ENCODE measurements at places on chromosomes 16 and 17.

GRCh38 chr17:79835953-79836509 lies 3.2 kb downstream of the CBX4 start:
- no peak for DNase-seq

DNA sequence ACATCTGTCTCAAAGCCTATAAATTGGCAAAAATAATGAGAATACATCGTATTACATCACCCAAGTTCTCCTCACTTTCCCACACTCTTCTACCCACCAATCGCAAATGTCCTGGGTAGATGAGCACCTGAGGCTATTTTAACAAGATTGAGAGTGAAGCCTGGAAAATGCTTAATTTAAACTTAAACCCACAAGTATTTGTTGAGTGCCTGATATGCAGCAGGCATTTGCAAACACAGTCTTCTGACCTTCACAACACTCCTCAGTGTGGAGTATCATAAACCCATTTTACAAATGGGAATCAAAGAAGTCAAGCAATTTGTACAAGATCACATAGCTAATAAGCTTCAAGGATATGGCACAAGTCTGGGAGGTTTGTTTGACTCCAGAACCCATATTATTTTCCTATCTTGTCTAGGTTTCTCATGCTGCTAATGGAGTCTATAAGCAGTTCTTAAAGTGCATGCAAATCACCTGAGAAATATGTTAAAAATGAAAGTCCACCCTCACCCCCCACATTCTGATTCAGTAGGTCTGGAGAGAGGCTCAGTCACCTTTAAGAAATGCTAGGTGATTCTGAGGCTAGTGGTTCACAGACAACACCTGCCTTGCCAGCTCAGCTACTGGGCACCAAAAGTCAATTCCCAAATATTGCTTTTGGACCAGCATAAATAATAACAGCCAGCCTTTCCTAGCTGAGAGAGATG lies 34.9 kb upstream of the CCL2 start:
- DNase-seq, result no peak

GRCh38 chr17:27244491-27245223 lies 49.3 kb upstream of the WSB1 start:
- no peak for DNase-seq

- DNase-seq, result no peak
These were observed 57.8 kb downstream of the BAHCC1 start for GRCh38 chr17:81453076-81453475.

- no peak for DNase-seq
These were observed 128.2 kb upstream of the COX10 start for GRCh38 chr17:13940858-13941665.

GRCh38 chr17:7219812-7220592 lies at the start of the genes ACADVL and DLG4:
ACADVL (plus strand) TSS chr17:7219938; CDS start chr17:7219985, 47 bp downstream.
DLG4 (minus strand) TSS chr17:7219836.
- DNase-seq, result peak; percentile 84

DNA sequence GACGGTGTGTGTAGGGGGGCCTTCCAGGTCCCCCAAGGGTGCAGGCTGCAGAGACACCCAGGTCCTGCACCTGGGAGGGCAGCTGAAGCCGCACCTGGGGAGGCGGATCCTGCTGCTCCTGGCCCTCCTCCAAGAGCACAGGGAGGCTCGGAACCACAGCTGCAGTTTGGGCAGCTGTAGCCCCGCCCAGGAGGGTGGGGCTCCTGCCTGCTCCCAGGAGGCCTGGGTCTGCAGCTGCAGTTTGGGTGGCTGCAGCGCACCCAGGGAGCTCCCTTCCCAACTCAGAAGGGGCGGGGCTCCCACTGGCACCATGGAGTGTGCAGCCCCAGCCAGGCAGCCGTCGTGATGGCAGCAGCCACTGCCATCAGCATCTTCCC lies 69.4 kb upstream of the NKD1 start:
- no peak for DNase-seq

GRCh38 chr16:12144355-12144754 lies 167.8 kb downstream of the SNX29 start:
- DNase-seq, result no peak

- DNase-seq, result no peak
These were observed 107.2 kb upstream of the NETO2 start for GRCh38 chr16:47250983-47251382.

GRCh38 chr16:83023640-83024039 lies 396.9 kb downstream of the CDH13 start:
- no peak for DNase-seq

- DNase-seq, result peak; percentile 45
These were observed 27.0 kb upstream of the NTN1 start for GRCh38 chr17:8994319-8994718.

GRCh38 chr17:59254742-59255141 lies 34.4 kb downstream of the GDPD1 start:
- DNase-seq, result no peak

DNA sequence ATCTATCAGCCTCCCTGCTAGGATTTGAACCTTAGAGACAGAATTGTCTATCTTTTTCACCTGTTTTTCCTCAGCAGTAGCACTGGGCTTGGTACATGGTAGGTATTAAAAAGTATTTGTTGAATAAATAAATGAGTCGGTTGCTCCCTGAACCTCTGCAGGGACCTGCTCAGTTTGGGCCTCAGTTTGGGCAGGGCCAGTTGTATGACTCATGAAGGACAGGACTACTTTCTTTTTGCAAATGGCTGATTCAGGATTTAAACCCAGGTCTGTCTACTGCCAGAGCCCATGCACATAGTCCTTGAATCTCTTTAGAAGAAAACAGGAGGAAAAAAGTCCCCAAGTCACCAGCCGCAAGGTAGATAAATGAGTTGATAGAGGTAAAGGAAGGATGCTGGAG lies 3.1 kb downstream of the MMP2 start:
- DNase-seq, result no peak

GRCh38 chr17:70030371-70030770 lies 44.7 kb upstream of the KCNJ16 start:
- DNase-seq, result no peak

- DNase-seq, result no peak
These were observed 2.5 kb downstream of the VAMP2 start for GRCh38 chr17:8160224-8160577.

- no peak for DNase-seq
These were observed 21.7 kb upstream of the WSCD1 start for GRCh38 chr17:6048486-6048885.

DNA sequence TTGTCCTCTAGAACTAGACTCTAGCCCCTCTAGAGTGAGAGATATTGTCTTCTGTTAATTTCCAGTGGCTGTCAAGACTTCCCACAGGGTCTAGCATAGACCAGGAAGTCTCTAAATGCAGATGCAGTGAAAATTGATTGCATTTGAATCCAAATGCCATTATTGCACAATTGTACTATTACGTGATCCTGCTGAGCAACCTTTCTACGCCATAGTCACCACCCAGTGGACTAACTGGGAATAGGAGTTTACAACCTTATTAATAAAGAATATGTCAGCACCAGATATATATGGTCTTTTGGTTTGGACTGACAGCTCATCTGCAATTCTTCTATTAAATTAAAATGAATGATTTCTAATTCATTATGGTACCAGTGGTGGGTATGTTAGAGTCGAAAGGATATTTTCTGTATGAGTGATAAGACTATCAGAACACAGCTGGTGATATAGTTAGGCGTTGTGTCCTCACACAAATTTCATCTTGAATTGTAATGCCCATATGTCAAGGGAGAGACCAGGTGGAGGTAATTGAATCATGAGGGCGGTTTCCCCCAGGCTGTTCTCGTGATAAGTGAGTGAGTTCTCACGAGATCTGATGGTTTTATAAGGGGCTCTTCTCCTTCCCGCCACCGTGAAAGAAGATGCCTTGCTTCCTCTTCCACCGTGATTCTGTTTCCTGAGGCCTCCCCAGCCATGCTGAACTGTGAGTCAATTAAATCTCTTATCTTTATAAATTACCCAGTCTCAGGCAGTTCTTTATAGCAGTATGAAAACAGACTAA lies 138.9 kb upstream of the CA10 start:
- no peak for DNase-seq

DNA sequence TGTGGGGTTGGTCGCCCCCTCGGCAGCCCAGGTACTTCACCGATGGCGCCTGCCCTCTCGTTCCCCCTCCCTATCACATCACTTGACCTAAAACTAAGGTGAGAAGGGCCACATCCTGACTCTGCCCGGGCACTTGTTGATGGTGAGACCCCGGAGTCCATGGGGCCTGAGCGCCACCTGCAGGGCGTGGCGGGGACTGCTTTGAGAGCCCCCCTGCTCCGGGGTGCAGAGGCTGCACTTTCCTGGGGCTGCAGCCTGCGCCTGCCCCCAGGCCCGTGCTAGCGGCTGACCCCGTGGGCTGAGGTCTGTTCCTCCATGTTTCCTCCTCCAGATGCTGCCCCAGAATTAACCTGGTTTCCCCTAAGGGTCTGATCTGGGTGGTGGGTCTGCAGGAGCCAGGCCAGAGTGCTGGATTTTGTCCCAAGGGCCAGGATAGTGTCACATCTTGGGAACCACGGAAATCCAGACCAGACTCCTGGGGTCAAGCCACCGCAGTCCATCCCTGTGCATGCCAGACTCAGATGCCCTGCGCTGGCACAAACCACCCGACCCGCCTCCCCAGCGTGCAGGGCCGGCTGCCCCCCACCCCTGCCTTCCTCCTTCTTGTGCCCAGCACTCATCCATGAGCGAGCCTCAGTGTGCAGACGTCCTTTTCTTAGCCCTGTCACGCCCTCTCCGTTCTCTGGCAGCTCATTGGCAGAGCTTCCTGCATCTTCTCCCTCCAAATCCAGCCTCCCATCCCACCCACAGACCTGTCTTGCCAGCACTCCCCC lies 2.7 kb downstream of the NDUFAF8 start:
- DNase-seq, result peak; percentile 49

DNA sequence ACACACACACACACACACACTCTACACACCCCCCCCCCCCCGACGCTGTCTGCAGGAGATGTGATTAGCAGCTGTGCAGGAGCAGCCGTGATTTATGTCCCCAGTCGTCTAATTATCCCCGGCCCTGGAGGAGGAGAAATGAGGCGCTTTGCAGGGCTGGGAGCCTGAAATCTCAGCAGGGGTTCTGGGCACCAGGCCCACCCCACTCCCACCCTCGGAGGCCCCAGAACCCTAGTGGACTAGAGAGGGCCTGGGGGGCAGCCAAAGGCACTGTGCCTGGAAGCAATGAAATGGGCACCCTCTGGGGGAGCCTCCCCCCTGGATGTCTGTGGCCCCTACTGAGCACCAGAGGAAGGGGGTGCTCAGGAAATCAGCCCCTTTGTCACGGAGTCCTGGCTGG lies 134.2 kb upstream of the CIBAR2 start:
- DNase-seq, result no peak

- DNase-seq, result no peak
These were observed 46.0 kb upstream of the NF1 start for GRCh38 chr17:31048780-31049179.

GRCh38 chr17:50957600-50958575 lies 91.7 kb upstream of the TOB1 start:
- no peak for DNase-seq

- DNase-seq, result no peak
These were observed 36.1 kb downstream of the HIC1 start for GRCh38 chr17:2090804-2091534.

DNA sequence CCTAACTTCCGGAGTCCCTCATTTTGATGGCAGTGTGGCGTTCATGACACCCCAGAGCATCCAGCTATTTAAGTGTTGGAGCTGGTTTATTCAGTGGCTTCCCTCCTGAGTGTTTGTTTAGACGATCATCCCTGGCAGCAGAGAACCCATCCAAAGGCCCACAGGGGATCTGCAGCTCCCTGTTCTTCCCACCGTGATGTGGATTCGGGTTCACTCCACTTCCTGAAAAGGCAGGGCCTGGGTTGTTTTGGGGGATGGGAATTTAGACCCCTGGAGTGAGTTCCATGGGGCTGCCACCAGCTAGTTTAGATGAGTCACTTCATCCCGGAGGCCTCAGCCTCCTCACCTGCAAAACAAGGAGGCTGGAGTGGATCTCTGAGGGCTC lies 2.3 kb downstream of the KSR1 start:
- no peak for DNase-seq

DNA sequence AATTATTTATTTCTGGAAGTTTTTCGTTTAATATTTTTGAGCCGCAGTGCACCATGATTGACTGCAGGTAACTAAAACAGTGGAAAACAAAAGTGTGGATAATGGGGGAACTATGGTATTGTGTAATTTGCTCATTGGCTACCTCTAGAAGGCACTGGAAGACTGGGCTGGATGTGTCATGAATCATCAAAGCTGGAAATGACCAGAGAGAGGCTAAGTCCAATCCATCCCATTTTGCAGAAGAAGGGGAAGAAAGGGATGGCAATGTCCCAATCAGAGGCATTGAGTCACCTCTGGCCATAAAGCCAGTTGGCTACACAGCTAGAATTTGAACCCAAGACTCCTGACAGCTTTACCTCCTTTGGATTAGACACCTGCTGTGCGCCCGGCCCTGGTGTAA lies 29.3 kb downstream of the GLP2R start:
- DNase-seq, result no peak

DNA sequence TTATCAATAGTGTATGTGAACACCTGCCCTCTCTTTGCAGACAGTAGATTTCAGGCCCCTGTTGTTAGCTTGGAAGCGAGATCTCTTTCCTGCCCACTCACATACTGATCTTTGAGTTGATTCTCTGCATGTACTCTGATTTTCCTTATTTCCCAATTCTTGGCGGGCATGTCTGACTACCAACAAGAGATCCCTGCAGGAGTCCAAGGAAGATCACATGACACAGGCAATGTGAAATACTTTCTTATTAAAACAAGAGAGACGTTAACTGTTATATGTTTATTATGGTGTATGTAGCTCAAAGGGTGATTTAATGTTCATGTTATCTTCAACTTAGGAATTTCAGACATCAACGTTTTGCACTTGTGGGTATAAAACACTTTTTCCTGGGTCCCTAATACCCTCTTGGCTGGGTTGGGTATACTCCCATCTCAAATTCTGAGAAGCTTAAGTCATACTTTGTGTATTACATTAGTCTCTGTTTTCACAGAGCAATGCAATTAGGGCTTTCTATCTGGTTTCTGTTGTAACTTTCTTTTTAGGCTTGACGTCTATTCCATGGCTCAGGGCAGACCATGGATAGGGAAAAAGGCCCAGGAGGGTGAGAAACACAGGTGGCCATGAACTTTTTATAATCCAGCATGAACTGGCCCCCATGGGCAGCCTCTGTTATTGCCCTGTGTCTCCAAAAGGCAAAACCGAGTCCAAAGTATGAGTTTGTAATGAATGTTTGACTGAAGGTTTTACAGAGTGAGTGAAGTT lies 32.2 kb downstream of the HSD17B2 start:
- DNase-seq, result no peak

DNA sequence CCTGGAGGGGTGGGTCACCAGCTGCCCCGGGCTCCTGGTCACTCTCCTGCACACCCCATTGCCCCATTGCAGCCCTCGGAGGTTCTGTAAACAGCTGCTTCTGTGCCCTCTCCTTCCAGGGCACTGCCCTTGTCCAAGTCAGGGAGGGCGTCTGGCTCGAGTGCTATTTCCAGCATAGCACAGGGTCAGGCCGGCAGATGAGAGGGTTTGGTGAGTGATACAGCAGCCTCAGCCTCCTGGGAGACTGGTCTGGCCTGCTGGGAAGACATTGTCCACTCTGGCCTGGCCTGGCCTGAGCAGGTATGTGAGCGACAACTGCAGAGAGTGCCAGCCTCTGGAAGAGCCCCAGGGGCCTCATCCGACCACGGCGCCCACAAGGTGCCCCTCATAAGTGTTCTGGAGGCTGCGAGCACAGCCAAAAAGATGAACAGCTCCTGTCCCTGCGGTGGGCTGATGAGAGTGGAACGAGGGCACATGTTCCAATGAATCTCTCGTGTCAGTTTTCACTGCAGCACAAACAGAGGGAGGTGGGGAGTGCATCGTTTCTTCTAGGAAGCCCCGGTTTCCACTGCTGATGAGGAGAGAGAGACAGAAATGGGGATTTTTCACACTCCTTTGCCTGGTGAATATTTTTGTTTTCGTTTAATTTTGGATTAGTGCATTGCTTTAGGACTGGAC lies 105.8 kb upstream of the SDK2 start:
- no peak for DNase-seq

- no peak for DNase-seq
These were observed 212.8 kb downstream of the MSI2 start for GRCh38 chr17:57468932-57469775.
